GM12891 (cell line): ENCODE measurements at places on chromosomes 3 and 15.

- no peak for DNase-seq
Observed at GRCh38 chr15:73996267-73996666, 1.8 kb downstream of the PML start.

DNA sequence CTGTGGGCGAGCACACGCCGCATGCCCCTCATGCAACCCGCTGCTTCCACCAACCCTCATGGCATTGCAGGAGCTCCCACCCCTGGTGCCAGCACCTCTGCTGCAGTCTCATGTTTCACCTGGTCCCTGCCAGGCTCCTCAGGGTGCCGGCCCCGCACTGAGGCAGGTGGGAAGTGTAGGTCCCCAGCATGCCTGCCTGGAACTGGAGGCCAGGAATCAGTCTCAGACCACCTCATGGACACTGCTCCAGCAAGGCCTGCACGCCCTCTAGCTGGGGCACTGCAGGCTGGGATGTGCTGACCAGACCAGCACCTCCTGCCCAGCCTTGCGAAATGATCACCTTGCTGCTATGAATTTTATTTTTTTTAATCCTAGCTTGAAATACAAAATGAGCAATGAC, 39.1 kb downstream of the OCA2 start:
- no peak for DNase-seq

- DNase-seq: no peak
Observed at GRCh38 chr15:69625328-69625727, 172.7 kb downstream of the RPLP1 start.

GRCh38 chr3:129453732-129454131, 13.7 kb downstream of the IFT122 start:
- DNase-seq: no peak

- DNase-seq: no peak
Observed at GRCh38 chr3:22239011-22239410, 488.0 kb upstream of the ZNF385D start.

- DNase-seq: no peak
Observed at GRCh38 chr3:40308725-40309417, 636 bp upstream of the EIF1B start.

GRCh38 chr3:194632809-194633348, 340 bp downstream of the TMEM44 start:
- no peak for DNase-seq

DNA sequence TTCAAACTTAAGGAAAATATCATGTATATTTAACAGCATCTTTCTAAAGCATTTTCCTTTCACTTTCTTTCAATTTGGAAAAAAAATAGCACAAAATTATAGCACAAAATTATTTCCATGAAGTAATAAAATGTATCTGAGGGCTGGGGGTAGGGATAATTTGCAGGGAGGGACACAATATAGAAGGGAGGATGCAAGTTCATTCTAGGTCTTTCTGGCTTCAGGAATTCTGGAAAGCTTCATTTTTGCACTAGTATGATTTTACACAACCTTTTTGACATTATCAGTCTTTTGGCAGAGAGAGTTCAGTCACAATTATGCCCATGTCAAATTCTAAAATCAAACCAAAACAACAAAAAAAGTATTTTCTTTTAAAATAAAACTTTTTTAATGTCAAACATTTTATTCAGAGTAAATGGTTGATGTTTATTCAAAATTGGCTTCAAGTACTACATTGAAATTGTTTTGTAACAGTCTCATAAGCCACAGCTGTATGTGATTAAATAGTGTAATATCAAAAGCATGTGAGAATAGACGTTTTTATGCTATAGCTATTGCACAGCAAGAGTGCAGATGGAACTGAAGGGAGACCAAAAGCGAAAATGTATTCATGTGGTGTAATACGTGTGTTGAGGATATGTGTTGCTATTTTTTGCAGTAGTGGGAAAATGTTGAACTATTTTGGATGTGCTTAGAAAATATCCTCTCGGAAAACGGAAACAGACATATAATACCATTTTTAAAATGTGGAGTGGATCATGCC, 5.8 kb downstream of the RBMS3 start:
- DNase-seq: no peak

DNA sequence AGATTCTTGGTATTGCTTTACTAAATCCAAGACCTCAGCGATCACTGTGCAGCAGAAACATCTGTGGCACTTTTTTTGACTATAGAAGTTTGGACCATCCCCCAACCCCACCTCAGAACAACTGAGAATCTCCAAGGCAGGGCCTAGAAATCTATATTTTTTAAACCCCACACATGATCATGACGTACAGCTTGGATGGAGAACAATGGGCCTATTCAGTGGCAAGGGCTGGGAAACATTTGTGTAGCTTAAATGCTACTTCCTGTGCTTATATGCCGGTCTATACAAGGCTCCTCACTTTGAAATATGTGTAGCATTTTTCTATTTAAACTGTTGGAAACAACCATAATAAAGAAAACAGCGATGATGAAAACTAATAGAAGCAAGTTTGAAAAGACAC, 55.1 kb upstream of the SPRED1 start:
- DNase-seq: no peak

- no peak for DNase-seq
Observed at GRCh38 chr3:30628205-30628900, 22.0 kb downstream of the TGFBR2 start.

DNA sequence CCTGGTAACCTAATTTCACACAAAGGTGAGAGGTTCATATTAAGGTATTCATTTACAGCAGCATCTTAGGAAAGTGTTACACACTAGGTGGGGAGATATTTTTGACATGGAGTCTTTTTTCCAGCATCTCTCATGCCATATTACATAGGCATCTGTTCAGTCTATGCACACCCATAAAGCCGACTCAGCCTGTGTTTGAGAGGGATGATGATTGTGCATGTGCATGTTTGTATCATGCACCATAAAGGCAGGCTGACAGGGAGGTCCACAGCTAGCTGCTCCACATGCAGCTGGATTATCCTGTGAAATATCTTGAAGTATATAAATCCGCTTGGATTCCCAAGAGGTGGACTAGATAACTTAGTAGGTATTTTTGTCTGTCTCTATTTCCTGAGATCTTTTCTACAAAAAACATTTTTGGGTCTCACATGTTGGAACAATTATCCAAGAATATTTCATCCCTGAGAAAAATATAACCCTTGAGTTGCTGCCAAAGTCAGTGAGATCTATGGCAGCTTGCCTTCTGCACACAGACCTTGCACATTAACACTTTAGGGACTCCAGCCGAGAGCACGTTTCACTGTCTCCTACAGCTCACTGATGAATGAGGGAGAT, 288.4 kb upstream of the DPH6 start:
- DNase-seq: no peak

- no peak for DNase-seq
Observed at GRCh38 chr3:109442531-109442930, 105.2 kb upstream of the DPPA4 start.

DNA sequence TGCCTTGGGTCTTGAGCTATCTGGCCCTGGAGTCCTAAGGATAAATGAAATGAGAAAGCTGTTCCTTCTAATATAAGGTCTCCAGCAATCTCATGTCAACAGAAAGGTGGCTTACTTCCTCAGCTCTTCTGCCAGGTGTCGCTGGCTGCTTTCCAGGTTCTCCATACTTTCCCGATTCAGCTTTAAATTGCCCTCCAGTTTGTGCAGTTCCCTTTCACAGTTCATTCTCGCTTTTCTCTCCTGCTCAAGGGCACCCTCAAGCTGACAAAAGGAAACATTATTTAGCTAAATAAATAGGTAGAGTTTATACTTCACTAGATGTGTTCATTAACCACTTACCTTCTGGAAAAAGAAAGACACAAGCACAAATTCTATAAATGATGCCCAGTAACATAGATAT, 73.0 kb downstream of the MYH15 start:
- no peak for DNase-seq

- DNase-seq: no peak
Observed at GRCh38 chr3:153087595-153088566, 74.1 kb upstream of the RAP2B start.

GRCh38 chr15:22227411-22228100, 147.2 kb downstream of the OR4M2 start:
- DNase-seq: no peak

GRCh38 chr3:109275702-109276293, 40.5 kb downstream of the DPPA2 start:
- DNase-seq: no peak

GRCh38 chr15:88014454-88015160, 241.9 kb downstream of the NTRK3 start:
- no peak for DNase-seq

DNA sequence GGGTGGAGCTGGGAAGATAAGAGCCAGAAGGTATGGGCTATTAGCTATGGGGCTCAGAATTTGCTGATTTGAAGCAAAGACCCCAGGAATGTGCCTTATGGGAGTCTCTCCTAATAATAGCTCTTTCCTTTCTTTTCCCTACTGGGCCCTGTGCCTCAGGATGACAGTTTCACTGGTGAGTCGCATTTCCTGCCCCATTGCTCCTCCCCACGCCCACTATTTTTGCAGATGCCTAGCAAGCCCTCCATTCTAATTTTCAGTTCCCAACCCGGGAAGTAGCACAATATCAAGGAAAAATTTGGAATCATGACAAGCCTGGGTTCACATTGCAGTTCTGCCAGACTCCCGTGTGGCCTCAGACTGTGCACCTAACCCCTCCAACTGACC, 583 bp downstream of the IL17RE start:
- no peak for DNase-seq

- DNase-seq: no peak
Observed at GRCh38 chr15:22968366-22968765, 11.8 kb downstream of the CYFIP1 start.

GRCh38 chr3:158847452-158847821, 45.6 kb downstream of the MFSD1 start:
- no peak for DNase-seq

- peak; percentile 21 for DNase-seq
Observed at GRCh38 chr3:129690406-129690805, 83.9 kb upstream of the PLXND1 start.

DNA sequence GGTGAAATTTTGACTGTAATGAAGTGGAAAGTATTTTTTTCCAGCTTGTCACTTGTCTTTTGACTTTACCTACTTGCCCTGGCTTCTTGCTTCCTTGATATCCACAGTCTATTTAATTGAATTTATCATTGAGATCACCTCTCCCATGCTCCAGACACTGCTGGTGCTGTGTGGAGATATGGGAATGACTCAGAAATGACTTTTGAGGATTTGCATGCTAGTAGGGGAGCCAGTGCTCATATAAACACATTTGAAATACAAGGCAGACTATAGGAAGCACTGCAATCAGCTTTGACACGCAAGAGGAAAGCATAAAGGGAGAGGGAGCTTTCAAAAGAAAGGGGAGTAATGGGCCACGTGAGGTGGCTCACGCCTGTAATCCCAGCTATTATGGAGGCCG, 7.3 kb upstream of the TRPM1 start:
- DNase-seq: no peak

DNA sequence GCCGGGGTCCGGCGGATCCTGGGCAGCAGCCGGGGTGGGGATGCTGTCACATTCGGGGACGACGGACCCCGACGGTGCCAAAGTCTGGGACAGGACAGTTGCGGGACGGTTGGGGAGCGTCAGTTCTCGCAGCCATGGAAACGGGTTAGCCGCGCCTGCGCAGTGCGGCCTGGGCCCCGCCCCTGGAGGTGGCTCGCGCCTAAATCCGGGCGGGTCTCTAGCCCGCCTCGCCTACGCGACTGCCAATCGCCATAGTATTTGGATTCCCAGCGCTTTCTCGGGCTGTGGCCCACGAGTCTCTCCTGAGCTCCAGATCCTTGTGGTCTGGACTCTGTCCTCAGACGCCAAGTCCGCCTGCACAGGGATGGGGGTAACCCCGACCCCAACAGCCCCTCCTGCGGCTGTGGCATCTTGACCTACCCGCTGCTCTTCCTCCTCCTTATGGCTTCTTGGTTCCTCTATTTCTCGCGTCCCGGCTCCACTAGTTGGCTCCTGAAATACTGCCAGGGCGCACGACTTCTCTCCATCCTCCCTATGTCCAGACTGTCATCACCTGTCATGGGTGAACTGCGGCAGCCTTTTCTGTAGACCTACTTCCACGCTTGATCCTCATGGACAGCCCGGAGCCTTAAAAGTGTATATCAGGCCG, at the start of gene ZMYND10:
ZMYND10 (minus strand) TSS at position 147 of the 649 bp plus-strand sequence. CDS start 153 bp downstream, outside the sequence.
- peak; percentile 80 for DNase-seq

DNA sequence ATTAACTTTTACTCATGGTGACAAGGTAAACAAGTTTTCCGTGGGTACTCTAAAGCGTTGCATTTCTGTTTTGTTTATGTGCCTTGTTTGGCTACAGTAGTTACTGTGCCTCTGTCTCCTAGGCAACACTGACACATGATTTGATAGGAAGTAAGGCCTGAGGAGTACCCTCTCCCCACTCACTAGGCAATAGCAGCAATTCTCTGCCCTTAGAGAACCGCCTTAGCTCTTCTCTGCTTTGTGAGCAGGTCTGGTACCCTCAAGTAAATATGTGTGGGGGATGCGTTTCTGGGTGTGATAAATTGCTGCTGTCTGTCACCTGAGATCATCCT, at the start of gene IL5RA:
IL5RA (minus strand) TSS at position 76 of the 332 bp plus-strand sequence. CDS start 5,390 bp downstream, outside the sequence.
- DNase-seq: no peak
